ENCODE measurements at places on chromosomes 13 and 19.

DNA sequence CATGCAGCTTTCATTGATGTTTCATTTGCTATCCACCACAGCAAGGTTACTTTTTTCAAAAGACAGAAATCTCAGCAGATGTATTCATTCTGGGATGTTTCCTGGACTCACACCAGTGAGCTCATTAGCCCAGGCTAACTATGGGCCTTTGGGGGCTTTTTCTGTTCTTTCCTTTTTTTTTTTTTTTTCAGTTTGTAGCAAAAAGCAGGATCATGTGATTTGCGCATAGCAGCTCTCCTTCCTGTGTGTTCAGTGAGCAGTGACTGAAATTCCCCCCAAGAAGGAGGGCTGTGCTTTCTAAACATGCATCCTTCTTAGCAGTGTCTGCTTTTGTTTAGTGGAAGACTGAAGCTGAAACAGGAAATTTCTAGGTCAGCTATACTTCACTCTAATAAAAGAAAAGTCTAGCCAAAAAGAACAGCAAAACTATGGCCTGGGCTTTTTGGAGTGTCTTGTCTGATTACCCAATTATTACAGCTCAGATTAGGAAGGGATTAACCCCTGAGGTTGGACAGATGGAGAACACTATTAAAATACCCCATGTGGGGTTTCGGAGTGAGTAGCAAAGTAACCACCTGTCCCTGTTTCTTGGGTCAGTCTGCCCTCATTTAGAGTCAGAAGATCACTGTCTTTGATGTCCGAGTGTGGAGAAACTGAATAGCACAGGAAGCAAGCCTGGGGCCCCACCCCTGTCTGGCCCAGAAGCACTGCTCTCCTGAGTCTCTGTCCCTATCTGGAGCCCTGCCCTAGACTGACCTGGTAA is 8.9 kb upstream of the AMER2 start:
- DNase-seq, result no peak

- DNase-seq, result no peak
Measured at GRCh38 chr19:3153286-3154230, 17.7 kb downstream of the GNA15 start.

DNA sequence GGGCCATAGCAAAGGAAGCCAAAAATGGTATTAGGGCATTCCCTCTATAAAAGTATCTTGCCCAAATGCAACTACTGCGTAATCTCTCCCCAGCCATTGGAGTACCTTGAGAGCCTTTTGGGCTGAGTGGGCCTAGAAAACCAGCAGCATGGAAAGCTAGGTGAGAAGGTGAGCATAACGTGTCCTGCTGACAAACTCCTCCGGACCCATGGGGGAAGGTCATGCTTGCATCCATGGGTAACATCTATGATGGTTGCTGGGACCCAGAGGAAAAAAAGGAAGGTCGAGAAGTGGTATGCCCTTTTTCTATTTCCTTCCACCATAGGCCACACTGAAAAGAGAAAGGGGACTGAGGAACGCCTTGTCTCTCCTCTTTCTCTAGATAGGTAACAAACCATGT is 57.4 kb downstream of the ZNF728 start:
- DNase-seq, result no peak

DNA sequence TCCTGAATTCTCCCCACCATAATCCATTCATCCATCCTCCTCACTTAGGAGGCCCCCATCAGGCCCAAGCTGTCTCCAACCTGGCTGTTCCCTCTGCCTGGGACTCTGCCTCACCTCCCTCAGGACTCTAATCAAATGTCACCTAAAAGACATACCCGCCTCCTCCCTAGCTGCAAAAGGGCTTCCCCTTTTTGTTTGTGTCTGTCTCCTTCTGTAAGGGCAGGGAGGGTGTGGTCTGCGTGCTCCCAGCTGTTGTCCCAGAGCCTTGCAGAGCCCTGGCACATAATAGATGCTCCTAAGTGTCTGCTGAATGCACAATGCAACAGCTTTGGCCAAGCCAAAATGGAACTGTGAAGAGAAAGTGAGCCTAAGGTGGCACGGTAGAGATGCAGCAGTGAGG is 4.4 kb downstream of the TRIR start:
- DNase-seq, result no peak

DNA sequence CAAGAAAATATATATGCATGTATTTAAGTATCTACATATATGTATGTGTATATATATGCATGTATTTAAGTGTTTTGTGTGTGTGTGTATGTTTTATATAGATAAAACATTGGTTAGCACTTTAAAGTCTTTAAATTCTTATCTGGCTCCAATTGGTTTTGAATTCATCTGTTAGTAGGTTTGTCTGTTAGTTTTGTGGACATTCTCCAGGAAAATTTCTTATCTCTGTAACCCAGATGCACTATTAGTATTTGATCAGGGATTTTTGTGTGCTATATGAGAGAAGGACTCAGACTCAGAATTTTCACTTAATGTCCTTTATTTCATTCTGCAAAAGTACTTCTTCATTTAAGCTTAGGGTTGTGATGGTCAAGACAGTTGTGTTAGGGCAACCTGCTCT is 103.1 kb downstream of the ITGBL1 start:
- no peak for DNase-seq
